ENCODE measurements at places on chromosomes 2 and 18.

GRCh38 chr2:11582862-11583752 is 49.3 kb downstream of the GREB1 start:
- peak; percentile 79 for DNase-seq

DNA sequence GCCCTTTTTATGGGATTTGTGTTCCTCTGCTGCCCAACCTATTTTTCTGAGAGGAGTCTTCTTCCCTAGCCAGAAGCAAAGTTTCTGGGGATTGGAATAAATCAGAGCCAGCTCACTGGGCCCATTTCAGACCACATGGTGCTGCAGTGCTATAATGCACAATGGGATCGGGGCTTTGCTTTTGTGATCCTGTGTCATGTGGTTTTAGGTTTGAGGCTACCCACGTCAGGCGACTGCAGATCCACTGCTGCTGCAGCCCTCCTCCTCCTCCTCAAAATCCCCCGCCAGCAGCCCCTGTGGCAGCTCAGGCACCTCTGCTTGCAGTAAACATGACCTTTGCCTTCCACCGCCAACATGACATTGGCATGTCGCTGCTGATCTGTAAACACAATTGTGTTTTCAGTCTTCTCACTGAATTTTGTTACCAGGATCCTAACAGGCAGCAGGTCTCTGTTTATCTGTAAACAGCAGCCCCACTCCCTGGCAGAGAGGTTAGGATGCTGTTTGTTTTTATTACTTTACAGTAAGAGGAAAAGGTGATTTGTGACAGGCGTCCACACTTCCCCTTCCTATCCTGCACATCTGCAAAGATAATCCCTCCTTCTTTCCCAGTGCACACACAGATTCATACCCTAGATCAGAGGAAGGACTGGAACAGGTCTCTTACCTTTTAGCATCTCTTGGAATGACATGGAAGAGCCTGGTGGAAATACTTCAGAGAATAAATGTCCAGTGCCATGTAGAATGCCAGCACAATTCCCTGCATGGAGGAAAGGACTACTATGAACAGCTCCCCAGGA is 130.8 kb downstream of the FOXI3 start:
- no peak for DNase-seq

DNA sequence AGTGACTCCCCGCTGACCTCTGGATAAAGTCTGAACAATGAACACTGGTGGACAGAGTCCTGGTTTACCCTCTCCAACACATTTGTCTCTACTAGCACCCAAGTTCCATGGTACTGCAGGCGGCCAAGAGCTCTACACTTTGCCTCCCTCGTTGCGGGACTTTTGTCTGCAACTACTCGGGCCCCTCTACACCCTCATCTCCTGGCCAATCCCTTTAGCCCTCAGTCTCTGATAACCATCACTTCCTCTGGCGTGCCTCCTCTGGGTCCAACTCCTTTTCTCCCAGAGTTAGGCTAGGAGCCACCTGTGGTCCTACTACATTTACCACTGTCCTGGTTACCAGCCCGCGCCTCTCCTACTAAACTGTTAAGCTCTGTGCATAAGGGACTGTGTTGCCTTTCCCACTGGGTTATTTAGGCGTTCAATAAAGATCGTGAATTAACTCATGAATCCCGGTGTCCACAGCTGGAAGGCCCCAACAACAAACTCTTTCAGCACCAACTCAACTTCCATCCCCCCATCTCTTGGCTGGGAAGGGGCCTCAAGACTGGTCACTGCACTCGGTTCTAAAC is 757 bp downstream of the HDHD2 start:
- DNase-seq, result peak; percentile 48

- no peak for DNase-seq
These were observed 95.5 kb downstream of the RDH14 start for GRCh38 chr2:18464913-18465312.

- no peak for DNase-seq
These were observed 9.3 kb downstream of the ALPK2 start for GRCh38 chr18:58619596-58619930.

- DNase-seq, result no peak
These were observed 17.0 kb downstream of the TMEM177 start for GRCh38 chr2:119696005-119696404.

- DNase-seq, result no peak
These were observed 219.6 kb downstream of the PRKCE start for GRCh38 chr2:45871025-45871424.

GRCh38 chr2:238131761-238132462 is 6.6 kb upstream of the KLHL30 start:
- DNase-seq, result no peak

- no peak for DNase-seq
These were observed 56.2 kb downstream of the BIN1 start for GRCh38 chr2:127050803-127051115.

DNA sequence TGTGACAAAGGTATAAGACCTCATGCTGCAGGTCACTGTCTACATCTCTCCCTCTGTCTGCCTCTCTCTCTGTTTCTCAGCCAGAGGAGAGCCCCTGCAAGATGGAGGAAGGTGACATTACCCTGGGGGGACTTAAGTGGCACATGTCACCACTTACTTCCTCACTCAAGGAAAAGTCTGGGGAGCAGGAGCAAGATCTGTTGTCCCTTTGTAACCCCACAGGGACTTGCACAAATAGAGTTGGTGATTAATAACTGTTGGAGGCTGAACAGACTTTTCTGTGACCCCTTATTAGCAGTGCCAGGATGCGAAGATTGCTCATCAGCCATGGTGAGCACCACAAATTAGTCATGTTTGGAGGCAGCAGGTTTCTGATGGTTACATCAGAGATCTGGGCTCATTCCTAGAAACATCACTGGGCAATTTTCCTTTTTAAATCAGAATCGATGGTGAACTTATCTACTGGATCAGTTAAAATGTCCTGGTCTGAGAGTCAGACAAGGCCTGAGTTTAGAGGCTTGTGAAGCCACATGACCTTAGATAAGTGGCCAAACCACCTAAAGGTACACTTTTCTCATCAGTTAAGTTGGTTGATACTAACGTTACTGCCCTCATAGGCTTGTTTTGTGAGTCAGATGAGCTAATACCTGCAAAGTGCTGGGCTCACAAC is 81.2 kb upstream of the LTBP1 start:
- DNase-seq, result no peak

DNA sequence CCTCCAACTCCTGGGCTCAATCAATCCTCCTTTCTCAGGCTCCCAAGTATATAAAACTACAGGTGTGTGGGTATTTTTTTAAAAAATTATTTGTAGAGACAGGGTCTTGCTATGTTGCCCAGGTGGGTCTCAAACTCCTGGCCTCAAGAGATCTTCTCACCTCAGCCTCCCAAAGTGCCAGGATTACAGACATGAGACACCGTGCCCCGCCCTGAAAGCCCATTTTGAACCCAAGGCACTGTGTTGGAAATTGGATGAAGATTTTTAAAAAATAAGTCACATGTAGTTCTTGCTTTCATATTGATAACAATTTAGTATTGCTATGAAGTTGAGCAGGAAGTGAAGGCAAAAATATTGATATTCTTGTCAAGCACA is 472.5 kb upstream of the TNP1 start:
- DNase-seq, result no peak
